ENCODE measurements at places on chromosomes 7 and 10.

- DNase-seq = no peak
Measured at GRCh38 chr7:91570560-91570959, 306.3 kb downstream of the FZD1 start.

DNA sequence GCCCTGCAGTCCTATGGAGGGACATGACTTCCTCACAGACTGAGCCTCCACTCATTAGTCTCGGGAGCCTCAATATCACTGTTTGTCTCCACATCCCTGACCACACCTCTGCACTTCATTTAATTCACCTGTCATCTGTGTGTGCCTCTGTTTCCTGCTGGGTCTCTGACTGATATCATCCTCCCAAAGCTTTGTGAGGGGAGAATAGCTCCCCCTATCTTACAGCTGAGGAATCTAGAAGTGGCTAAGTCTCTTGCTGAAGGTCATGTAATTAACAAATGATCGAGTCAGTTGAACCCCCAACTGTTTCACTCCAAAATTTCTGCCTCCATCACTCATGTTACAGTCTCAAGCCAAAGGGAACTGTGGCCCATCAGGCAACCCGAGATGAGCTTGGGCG is 5.5 kb upstream of the CPXM2 start:
- no peak for DNase-seq

DNA sequence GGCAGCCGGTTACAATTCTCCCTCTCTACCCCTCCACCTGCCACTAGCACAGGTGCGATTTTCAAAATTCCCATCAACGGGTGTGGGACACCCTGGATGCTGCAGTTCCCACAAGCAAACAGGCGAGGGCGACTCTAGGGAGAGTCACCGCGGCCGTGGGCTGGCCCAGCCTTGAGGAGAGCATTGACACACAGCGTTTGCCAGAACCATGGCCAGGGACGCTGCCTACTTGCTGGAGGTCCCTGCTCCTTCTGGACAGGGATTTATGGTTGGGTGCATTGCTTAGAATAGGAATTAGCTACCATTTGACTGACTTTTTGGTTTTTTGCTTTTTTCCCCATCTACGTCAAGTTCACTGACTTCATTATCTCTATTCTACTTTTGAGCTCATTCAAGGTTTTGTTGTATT is 19.0 kb upstream of the CLDN4 start:
- DNase-seq = peak; percentile 24

- no peak for DNase-seq
Measured at GRCh38 chr7:51778121-51778520, 461.5 kb upstream of the COBL start.

DNA sequence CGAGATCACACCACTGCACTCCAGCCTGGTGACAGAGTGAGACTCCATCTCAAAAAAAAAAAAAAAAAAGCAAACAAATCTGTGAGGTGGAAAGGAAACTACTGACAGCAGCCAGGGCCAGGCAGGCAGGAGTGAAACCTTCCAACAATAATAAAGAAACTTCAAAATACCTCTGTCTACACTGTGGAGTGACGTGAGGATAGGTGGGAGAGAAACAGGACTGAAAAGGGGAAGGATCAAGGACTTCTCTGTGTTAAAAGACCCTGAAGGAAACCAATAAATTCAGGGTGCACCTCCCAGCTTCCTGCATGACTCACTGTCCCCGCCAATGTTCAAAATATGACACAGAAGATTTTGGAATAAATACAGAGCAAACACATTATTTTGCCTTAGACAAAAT is 82.9 kb downstream of the KIAA1549 start:
- DNase-seq = no peak

DNA sequence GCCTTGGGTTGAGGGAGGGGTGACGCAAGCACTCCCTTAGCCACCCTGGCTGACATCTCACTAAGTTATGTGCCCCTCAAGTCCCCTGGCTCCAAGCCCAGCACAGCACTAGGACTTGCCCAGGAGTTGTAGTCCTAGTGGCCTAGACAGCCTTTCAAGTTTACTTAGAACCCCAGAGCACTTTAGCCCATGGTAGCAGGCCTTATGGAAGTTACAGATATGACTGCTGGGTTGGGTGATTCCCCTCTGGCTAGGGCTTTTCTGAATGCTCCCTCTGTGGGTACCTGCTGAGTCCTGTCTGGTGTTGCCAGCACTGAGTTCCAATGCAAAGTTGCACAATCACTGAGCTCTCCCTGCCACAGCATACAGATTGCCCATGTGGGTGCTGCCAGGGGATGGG is 83.2 kb downstream of the AHCYL2 start:
- no peak for DNase-seq
